NCI-H446 (cell line): ENCODE measurements at places on chromosomes 3 and 15.

DNA sequence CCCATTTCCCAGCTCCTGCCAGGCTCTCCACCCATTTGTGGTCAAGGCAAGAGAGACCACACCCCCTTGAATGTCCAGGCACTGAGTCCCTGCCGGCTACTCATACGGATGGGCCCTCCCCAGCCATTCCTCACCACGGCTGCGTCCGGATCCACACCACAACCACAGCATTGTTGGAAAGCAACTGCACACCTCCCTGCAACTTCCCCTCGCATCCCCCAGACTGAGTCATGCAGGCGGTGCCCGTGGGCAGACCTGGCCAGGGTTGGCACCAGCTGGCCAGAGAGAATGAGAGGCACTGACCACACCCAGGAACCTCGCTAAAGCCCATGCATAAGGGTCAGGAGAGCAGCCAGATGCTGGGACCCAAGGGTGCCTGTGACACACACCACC lies 30.5 kb downstream of the LOXL1 start:
- no peak for DNase-seq

GRCh38 chr15:29550834-29551465 lies 271.3 kb downstream of the TJP1 start:
- DNase-seq = no peak

GRCh38 chr3:73508330-73508954 lies 116.3 kb downstream of the PDZRN3 start:
- DNase-seq = peak; percentile 1

- DNase-seq = no peak
Observed at GRCh38 chr3:97974996-97975395, 2.8 kb upstream of the RIOX2 start.

- DNase-seq = no peak
Observed at GRCh38 chr3:151210676-151211381, 7.8 kb upstream of the GPR171 start.

DNA sequence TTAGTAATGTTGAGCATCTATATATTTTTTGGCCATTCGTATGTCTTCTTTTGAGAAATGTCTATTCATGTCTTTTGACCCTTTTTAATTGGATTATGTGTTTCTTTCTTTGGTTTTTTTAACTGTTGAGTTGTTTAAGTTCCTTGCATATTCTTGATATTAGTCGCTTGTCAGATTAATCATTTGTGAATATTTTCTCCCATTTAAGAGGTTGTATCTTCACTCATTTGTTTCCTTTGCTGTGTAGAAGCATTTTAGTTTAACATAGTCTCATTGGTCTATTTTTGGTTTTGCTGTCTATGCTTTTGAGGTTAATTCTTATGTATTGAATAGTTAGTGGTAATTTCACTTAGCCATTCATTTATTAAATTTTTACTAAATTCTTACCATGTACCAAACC lies 283.8 kb downstream of the ZPLD1 start:
- DNase-seq = no peak

- DNase-seq = no peak
Observed at GRCh38 chr3:138937690-138938055, 9.3 kb downstream of the FOXL2 start.

GRCh38 chr3:28745436-28745835 lies 396.8 kb upstream of the AZI2 start:
- no peak for DNase-seq

DNA sequence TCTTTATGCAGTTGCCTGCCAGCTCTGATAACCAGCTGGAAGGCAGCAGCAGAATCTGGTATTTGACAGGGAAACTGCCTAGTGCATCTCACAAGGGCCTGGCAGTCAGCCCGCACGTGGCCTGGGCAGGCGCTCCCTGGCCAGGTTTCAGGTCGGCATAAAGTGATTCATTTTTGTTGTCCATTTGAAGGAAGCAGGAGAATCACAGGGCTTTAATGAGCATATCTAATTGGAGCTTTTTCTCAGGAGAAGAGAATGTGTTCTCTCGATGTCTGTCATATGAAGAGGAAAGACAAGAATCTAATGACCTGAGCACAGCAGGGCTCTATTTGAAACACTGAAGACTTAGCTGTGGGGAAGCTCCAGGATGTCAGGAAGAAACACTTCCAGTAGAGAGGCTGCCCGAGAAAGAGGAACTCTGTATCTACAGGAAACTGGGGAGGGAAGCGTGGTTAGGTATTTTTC lies 98.8 kb upstream of the MB21D2 start:
- no peak for DNase-seq

GRCh38 chr3:184666442-184666841 lies 45.4 kb downstream of the MAGEF1 start:
- DNase-seq = no peak

DNA sequence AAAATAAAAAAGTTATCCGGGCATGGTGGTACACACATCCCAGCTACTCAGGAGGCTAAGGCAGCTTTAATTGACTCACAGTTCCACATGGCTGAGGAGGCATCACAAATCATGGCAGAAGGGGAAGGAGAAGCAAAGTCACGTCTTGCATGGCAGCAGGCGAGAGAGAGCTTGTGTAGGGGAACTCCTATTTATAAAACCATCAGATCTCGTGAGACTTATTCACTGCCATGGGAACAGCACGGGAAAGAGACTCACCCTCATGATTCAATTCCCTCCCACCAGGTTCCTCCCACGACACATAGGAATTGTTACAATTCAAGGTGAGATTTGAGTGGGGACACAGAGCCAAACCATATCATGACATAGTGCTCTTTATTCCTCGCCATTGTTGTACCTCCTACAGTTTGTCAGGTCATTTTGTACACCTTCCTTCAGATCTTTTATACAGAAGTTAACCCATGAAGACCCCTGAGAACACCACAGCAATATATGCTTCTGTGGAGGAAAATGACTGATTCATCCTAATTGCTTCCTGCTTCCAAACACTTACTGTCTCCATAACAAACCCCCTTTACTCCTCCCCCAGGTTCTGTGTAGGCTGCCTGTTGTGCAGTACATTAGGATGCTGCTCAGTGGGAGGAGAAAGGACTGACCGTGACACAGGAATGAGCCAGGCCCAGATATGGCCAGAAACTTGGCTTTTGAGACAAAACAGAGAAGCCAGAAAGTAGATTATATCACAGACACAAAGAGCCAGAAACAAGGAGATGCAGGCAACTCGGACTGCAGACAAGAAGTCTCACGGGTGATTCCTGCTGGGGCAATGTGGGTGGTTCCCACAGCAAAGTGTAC lies 67.9 kb upstream of the HEG1 start:
- no peak for DNase-seq

GRCh38 chr3:50472958-50473357 lies 30.5 kb downstream of the CACNA2D2 start:
- DNase-seq = no peak

DNA sequence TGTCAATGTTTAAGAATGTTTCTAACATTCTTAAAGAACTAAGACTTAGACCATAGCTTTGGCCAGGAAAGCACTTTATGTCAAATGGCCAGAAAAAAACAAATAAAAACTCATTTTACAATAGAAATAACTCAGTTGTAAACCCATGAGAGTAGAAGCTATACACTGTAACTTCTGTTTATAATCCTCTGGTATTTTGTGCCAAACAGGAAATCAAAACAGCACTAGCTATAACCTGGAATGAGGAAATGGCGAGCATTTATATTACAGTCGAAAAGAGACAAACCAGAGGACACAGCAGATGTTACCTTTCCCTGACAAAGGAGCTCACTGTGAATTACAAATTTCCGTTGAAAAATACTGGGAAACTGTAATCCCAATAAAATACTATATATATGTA lies 10.3 kb downstream of the GK5 start:
- DNase-seq = no peak

GRCh38 chr3:2837239-2837638 lies 272.9 kb downstream of the IL5RA start:
- no peak for DNase-seq

DNA sequence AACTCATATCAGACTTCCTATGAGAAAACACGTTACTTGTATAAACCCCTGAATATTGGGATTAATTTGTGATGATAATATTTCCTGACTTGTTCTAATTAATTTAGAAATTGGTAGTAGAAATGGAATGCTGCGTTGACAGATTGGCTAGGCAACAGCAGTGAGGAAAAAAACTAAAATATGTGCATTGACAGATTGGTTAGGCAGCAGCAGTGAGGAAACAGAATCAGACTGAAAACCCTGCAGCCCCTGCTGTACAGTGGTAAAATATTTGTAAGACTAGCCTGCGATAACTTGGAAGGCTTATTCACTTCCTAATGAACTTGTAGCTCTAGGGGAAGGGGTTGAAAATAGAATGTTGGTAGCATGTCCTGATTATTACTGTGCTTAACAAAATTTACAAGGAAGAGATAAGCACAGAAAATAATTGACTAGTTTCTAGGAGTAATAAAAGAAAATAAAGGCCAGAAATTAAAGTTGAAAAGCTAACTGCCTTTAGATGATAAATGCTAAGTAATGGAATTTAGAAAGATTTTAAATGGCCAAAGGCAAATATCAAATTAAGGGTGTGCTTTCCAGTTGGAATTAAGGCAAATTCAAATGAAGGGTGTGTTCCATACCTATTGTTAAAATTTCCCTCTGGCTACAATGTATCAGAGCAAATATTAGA lies 29.9 kb upstream of the IL16 start:
- DNase-seq = no peak

- no peak for DNase-seq
Observed at GRCh38 chr3:14524311-14524711, 15.8 kb downstream of the GRIP2 start.
